Stimulated activated CD4-positive, alpha-beta T cell treated with anti-CD3 and anti-CD28 coated beads, TNF-alpha, amount 100 ng/mL, for 4 hours (primary cell): ENCODE measurements at places on chromosomes 12 and 14.

DNA sequence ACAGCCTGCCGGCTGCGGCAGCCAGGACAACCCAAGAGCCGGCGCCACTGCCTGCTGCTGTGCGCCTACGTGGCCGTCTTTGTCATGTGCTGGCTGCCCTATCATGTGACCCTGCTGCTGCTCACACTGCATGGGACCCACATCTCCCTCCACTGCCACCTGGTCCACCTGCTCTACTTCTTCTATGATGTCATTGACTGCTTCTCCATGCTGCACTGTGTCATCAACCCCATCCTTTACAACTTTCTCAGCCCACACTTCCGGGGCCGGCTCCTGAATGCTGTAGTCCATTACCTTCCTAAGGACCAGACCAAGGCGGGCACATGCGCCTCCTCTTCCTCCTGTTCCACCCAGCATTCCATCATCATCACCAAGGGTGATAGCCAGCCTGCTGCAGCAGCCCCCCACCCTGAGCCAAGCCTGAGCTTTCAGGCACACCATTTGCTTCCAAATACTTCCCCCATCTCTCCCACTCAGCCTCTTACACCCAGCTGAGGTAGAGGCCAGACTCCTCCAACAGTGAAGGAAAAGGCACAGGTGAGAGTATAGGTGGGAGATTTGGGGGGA is 10.3 kb downstream of the ZBTB39 start:
- no peak for DNase-seq

- DNase-seq = no peak
Observed at GRCh38 chr14:22627506-22628263, 16.5 kb downstream of the OR6J1 start.

DNA sequence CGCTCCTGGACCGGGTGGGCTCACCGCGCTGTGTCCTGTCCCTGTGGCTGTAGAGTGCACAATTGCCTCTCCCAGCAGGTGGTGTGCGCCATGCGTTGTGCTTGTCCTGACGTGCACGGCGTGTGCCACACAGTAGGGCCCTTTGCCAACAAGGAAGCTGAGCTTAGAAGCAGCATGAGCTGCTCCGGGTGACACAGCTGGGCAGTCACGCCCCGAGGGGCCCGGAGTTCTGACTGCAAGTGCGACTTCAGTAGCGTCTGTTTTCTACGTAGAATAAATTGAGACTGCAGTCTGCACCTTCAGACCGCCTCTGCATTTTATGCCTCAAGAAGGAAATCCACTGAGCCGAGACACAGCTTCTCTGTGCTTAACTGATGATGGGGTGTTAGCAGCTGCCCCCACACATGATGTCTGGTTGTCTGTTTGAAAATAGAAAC is 81.6 kb downstream of the ADGRD1 start:
- no peak for DNase-seq

DNA sequence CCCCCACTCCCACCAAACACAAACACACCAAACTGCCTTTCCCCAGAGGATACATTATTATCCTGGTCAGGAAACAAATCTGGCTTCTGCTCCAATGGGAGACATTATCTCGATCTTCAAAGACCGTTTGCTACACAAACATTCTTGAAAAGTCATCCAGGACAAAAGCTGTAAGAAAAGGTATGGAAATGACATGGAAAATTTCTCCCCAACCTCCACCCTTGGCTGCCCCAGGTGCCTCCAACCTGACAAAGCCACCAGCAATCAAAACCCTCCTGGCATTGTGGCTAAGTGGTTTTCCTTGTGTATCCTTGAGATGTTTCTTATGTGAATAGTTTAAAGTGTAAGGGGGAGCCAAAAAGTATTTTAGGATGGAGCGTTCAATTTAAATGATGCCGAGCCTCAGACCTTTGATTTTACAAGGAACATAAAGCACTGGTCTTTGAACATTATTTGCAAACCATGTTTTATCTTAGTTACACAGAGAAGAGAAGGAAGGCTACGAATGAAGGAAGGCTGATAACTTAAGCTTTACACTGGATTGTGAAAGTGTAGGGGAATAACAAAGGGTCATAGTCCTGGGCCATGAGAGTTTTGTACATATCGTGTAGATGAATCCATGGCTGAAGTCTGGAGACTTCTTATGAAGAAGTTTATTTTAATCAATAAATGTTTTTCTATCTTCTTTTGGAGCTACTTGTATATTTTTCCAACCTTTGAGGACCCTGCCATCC is 418.9 kb upstream of the TMTC1 start:
- no peak for DNase-seq

- DNase-seq = no peak
Observed at GRCh38 chr12:72264548-72265175, 7.5 kb upstream of the TRHDE start.

DNA sequence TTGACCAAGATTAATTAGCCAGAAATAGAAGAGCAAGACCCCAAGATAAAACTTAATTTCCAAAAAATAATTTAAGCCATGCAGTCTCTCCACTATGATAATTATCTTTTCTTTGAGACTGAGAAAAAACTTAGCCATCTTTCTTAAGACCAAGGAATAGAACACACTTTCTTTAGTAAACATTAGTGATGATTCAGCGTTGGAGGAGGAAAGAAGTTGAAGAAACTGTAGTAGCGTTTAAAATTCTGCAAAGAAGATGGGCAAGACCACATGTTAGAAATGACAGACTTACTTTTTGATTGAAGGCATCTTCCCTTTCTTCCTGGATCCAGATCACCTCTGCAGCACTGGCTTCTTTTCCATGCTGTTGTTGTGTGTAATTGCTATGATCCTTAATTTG is 124.8 kb upstream of the RASSF8 start:
- no peak for DNase-seq

DNA sequence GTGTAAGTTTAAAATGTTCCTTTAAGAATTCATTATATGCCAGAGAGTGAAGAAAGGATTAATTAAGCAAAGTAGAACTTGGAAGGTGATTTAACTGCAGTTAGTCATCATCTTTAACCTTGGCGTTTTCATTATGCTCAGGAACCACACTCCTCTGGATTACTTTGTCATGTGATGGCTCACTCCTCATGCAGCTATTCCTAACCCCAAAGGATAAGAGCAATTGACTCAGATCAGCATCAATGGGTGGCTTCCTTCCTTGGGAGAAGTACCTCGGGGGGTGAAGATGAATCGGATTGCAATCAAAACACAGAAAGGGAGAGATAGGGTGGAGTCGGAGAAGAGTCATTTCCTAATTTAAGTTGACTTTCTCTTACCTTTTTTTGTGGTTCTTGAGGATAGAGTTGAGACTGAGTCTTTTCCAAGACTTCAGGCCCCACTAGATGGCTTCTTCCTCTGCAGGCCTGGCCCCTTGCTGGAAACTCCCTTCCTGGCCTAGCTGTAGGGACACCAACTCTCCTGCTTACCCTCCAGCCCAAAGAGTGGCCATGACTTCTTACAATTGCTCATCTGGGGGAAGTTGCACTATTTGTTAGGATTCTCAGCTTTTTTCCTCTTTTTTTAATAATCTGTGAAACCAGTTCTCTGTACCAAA is 238.6 kb upstream of the DDHD1 start:
- DNase-seq = no peak

GRCh38 chr12:108295641-108296040 is 43.5 kb downstream of the CMKLR1 start:
- no peak for DNase-seq

GRCh38 chr12:123010110-123010509 is 29.6 kb downstream of the ARL6IP4 start:
- no peak for DNase-seq

DNA sequence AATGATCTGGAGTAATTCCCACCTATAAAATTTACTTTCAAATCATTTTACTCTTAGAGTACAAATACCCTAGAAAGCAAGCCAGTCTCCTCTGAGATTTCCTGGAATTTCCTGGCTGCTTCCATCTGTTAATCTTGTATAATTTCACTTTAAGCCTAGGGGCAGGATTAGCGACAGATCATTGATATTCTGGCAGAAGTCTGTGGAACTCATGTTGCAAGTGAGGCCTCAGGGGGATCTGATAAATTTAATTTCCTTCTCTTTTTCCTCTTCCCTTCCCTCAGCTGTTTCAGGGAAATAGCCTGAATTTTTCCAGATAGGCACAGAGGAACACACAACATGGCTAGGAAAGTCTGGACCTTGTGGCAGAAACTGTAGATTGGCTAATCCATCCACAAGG is 5.9 kb upstream of the KRT6A start:
- DNase-seq = no peak

DNA sequence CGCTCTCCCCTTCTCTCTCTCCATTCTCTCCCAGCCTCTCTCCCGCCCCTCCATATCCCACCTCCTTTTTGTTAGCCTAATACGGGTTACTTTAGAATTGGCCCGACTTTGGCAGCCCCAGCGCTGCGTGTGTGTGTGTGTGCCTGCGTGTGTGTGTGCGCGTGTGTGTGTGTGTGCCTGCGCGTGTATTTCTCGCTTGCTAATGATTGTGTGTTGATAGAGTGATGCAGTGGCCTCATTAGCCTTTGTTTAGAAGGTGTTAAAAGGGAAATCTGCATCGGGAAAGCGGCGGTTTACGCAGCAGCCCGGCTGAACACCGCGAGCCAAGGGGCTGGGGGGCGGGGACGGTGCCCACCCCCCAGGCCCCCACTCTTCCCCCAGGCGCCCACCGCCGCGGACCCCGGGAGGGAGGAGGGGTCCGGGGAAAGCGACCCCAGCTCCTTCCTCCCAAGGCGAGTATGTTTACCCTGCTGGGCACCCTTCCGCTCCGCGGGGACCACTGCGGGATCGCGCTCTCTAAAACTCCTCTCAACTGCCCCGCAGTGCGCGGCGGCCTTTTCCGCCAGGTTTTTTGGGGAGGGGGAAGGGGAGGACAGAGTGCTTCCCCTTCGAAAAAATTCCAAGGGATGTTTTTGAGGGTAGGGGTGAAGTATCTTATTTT is 6.8 kb upstream of the LHX5 start:
- DNase-seq = no peak

DNA sequence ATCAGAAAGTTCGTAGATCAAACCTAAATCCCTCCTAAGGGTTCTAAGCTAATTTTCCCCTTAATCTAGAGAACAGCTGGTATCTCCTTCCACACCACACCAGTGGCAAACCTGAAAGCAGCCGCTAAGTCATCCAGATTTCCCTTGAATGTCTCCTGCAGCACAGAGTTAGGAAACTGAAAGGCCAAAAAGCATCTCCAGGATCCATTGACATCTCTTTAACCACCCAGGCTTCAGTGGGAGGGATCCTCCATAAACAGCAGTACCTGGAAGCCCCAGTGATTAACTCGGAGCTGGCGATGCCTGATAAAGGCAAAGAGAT is 47.6 kb downstream of the CRACR2A start:
- no peak for DNase-seq
